ENCODE measurements at places on chromosomes 12 and 14.

GRCh38 chr12:93098077-93098476 is 169.0 kb upstream of the EEA1 start:
- peak; percentile 57 for DNase-seq

DNA sequence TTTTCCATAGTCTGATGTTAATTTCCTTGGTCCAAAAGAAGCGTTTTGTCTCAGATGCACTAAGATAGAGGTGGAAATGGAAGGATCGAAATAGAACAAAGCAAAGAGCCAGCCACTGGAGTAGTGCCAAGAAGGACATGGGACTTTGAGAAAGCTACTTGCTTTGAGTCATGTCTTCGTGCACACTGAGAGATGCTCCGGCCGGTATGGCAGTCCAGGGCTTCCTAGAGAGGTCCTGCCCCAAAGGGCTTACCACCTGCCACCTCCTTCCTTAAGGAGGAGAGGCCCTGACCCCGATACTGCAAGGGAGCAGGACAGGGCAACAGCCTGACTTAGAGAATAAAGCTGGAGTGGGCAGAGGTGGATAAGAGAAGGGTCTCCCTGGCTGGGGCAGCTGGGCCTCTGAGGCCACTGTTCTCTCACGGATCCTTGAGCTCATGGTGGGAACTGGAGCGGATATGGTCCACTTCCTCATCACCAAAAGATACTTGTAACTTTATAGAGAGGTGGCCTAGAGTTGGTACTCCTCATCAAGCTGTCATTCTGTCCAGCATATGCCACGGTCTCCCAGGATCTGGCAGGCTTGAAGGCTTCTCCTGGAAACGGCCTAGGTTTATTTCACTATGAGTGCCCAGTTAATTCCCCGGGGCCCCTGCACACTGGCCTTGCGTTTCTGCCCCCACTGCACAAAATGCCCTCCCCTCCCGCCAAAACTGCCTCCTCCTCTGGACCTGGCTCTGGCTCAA is 57.4 kb downstream of the FOXN3 start:
- peak; percentile 18 for DNase-seq

GRCh38 chr12:112841906-112842305 is 50.4 kb downstream of the RPH3A start:
- DNase-seq: peak; percentile 20

GRCh38 chr14:75720842-75721498 is 59.9 kb downstream of the TTLL5 start:
- peak; percentile 87 for DNase-seq
